Stimulated activated CD4-positive, alpha-beta T cell treated with anti-CD3 and anti-CD28 coated beads, Interleukin-4, amount 100 ng/mL, for 4 hours (primary cell): ENCODE measurements at places on chromosomes 6 and 20.

GRCh38 chr20:45626540-45626939, 3.0 kb upstream of the WFDC10A start:
- DNase-seq: no peak

GRCh38 chr6:19337101-19337500, 500.1 kb upstream of the ID4 start:
- no peak for DNase-seq

- no peak for DNase-seq
Measured at GRCh38 chr6:128870746-128871145, 12.2 kb upstream of the LAMA2 start.

DNA sequence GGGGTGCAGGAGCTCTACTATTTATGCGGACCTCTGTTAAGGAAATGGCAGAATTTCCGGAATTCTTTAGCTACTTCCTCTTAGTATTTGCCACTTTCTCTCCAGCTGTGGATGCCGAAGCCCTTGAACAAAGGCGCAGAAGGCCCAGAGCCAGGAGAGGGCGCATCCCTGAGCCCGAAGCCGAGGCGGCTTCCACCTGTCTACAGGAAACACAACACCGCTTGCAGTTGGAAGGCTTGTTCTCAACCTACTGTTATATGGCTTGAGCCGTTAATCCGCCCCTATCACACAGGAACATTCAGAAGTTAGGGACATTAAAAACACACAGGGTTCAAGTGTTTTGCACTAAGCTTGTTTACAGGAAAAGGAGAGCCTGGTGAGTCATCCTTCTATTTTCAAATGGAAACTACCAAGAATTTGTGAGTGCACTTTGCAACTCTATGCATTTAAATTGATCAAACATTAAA, 417.1 kb downstream of the BCKDHB start:
- no peak for DNase-seq

DNA sequence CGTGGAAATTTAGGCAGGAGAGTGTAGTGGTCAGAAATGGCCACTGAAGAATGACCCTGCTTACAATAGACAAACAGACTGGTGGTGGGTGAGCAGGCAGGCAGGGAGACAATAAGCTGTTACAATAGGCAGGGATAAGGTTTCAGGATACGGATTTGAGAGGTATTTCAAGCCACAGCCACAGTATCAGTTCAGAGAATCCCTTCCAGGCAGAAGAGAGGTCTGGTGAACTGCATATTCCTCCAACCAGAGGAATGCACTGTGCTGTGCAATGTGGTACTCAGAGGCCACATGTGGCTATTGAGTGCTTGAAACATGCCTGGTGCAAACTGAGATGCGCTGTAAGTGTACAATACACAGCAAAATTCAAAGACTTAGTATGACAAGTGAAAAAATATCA, 20.6 kb downstream of the RMND1 start:
- DNase-seq: no peak

DNA sequence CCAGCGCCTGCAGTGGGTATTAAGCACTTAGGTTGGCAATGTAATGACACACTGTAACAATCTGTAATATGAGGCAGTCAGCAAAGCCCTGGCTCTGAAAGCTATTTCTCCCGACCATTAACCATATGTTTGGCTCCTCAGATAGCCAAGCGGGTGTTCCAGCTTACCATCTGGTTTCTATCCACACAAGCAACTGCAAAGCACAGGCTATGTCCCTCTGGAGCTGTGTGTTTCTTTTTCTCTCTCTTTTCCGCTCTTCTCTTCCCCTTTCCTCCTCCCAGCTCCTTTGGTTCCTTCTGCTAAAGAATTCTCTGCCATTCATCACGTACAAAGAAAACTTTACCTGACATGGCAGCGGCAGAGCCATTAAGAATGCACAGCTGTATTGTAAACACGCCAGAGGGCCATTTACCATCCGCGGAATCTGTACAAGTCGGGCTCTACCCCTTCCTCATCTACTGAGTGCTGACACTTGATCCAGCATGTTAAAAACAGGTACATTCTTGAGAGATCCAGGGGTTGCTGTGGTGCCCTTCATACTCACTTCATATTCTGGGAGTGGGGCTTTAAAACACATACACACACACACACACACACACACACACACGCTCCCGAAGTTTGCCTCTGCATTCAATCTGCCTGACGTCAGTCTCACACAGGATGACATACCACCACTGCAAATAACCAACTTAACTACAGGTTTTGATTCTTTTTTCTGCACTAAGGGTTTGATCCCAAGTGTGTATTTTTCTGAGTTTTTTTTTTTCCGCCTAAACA, 77.2 kb downstream of the BACH2 start:
- DNase-seq: no peak

- DNase-seq: no peak
Measured at GRCh38 chr20:31678389-31679356, 41.0 kb downstream of the COX4I2 start.

GRCh38 chr6:158849899-158850806, 31.0 kb upstream of the EZR start:
- peak; percentile 66 for DNase-seq

GRCh38 chr20:44203161-44203560, 7.4 kb downstream of the OSER1 start:
- no peak for DNase-seq

DNA sequence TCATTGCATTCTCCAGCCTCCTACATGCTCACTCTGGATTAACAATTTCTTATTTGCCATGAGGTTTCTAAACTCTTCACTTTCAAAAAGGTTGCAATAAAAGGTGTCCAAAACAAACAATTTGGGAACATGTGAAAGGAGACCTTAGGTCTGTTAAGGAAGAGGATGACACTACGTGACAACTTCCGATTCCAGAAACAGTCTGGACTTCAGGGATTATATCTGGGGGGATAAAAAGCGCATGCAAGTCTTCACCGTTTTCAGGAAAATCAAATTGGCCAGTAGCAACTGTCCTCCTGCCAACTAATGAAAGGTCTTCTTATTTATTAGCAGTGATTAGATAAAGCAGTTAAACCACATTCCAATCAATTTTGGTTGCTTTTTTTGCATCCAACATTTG, 1.8 kb downstream of the ZDHHC14 start:
- no peak for DNase-seq

GRCh38 chr6:802701-803100, 109.8 kb upstream of the EXOC2 start:
- DNase-seq: no peak

- DNase-seq: no peak
Measured at GRCh38 chr6:9540534-9541126, 874.2 kb downstream of the TFAP2A start.

GRCh38 chr20:50911716-50912115, 19.5 kb downstream of the ADNP start:
- no peak for DNase-seq

DNA sequence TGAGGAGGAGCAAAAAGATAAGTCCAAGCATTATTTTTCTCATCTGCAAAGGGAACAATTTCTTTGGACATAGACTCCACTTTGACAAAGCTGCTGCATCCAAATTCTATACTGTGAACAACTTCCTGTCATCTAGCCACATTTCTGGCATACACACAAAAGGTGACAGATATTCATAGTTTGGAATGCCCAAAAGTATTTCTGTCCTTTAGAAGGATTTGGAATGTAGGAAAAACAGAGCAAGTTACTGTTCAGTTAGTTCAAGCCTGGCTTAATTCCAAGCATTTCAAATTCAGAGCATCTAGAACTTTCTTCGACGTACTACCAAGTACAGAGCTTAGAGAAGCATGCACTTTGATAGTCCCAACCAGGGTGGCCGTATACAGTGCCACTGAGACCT, 134.0 kb downstream of the PDE7B start:
- no peak for DNase-seq

DNA sequence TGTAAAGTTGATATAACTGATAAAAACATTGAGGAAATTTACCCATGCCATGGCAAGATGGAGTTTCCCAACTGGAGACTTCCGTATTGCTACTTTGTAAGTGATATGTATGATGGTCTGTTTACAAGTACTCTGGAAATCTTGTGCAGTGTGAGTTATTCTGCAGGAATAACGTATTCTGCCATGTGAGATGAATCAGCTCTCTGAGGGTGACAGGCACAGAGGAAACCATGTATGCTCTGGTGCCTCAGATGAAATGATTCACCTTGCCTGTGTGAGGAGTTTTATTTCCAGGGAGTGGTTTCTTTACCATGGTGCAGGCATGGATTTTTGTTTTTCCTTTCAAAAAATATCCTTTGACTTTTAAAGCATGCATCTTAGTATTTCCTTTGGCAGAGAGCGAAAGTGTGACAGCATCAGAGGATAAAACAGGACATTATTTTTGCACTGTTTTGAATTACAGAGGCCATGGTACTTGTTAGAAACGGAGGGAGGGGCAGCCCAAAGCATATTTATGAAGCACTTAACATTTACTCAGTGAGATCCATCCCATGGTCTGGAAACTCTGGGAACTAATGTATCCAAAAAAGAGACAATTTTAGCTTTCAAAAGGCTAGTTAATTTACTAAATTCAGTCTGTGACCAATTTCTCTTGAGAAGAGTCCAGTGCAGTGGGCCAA, 36.0 kb upstream of the MTRF1L start:
- DNase-seq: no peak

GRCh38 chr20:43448748-43449535, 8.8 kb upstream of the SRSF6 start:
- DNase-seq: peak; percentile 25

DNA sequence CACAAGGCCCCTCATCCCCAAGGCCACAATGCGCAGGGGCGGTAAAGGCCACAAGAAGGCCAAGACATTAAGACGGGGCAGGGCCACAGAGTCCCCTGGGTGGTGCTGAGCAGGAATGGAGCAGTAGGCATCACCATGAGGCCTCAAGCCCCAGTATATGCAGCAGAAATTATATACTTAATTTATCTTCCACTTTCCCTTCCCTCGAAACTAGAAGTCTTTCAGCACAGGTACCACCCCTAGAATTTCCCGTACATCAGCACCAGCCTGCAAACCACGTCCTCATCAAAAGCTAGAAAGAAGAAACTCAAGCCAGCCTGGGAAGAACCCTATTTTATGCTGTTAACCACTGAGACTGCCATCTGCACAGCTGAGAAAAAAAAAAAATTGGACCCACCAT, 89.4 kb downstream of the PLG start:
- DNase-seq: no peak

DNA sequence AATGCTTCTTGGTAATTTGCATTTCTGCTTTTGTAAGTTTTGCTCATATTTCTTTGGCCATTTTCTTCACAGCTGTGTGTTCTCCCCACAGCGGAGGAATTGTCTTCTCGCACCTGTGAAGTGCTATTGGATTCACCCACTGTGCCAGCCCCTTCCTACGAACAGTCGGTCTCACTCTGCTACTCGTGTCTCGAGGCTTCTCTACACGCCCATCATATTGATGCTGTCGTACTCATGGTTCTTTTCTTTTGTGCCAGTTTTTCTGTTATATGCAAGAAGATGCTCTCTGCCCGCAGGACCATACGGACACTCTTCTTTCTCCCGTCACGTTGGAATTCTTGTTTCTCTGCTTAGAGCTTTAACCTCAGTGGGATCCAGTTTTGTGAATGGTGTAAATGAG, 200.3 kb downstream of the DLL1 start:
- no peak for DNase-seq

GRCh38 chr6:84467296-84467695, 239.9 kb upstream of the CEP162 start:
- no peak for DNase-seq

- no peak for DNase-seq
Measured at GRCh38 chr20:36196676-36197075, 39.6 kb upstream of the AAR2 start.

DNA sequence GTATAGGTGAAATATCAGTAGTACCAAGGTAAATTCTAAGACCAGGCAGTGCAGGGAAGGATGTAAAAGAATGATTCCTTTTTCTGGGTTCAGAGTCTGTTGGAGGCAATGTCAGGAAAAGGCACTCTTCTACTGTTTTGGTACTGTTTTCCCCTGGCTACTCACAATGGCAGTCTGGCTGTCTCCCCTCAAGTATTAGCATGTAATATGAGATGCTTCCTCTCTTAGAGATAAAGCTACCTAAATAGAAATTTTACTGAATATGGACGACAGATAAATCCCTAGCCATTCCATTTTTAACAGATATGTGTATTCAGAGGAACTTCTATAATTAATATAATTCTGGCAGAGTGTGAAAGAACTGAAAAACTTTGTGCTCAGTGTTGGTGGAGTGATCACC, 3.5 kb downstream of the RNF8 start:
- DNase-seq: no peak

GRCh38 chr20:9165261-9165660, 96.4 kb downstream of the PLCB4 start:
- no peak for DNase-seq

DNA sequence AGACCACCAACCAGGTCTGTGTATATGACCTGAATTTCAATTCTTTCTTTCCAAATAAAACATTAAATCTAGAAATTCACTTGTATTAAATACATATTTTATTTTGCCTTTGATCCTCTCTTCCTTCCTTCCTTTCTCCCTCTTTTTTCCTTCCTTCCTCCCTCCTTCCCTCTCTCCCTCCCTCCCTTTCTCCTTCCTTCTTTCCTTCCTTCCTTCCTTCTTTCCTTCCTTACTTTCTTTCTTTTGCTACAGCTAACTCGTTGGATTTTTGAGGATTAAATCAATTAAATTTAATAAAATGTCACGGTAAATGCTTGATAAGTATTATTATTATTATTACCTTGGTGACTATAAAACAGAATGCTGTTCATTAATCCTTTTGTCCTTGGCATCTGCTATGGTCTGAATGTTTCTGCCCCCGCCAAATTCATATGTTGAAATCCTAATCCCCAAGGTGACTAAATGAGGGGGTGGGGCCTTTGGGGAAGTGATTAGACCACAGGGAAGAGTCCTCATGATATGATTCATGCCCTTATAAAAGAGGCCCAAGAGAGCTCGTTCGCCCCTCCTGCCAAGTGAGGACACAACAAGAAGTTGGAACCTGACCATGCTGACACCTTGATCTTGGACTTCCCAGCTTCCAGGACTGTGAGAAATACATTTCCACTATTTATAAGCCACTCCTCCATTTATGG, 67.6 kb upstream of the BTBD3 start:
- DNase-seq: no peak

GRCh38 chr20:62236200-62236599, 2.1 kb upstream of the OSBPL2 start:
- no peak for DNase-seq

DNA sequence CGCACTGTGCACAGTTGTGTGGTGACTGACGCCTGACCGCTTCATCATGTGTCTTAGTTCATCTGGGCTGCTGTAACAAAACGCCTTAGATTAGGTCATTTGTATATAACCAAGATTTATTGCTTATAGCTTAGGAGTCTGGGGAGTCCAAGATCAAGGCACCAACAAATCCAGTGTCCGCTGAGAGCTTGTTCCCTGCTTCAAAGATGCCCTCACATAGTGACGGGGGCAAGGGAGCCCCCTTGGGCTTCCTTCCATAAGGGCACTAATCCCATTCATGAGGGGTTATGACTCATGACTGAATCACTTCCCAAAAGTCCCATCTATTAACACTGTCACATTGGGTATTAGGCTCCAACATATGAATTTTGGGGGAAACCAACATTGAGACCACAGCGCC, 34.6 kb downstream of the CYP24A1 start:
- no peak for DNase-seq

DNA sequence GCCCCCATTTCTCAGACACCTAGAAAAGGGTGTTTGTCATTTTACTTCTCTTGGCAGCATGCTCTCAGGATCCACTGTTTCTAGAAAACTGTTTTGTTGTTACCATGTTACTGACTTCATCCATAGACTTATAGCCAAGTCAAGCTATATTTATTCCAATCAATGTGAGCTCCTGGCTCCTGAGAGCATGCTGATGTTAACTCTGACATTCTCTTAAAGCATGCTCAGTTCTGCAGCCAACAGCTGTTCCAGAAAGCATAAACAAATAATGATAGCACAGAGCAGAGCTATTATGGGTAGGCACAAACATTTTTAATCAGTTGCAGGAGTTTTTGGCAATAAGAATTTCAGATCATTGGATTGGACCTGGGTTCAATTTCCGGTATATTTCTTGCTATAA, 92.4 kb upstream of the CEP85L start:
- no peak for DNase-seq
